Endothelial cell of umbilical vein (primary cell): ENCODE measurements at places on chromosomes 4 and X. TPM values are rescaled to one million over a fixed set of nuclear protein-coding genes. Genes with fewer than 3 reads are reported as not detected.

The SASH3 gene
- not detected in 2 replicates for total RNA-seq

The MAGEA12 gene
- not detected in 2 replicates for total RNA-seq

The SSX3 gene
- total RNA-seq: not detected in 2 replicates

The TKTL2 gene
- total RNA-seq: not detected in 2 replicates

The LUZP4 gene
- not detected in 2 replicates for total RNA-seq

The HDX gene
- total RNA-seq: 6.1 and 8.2 TPM in 2 replicates

DNA sequence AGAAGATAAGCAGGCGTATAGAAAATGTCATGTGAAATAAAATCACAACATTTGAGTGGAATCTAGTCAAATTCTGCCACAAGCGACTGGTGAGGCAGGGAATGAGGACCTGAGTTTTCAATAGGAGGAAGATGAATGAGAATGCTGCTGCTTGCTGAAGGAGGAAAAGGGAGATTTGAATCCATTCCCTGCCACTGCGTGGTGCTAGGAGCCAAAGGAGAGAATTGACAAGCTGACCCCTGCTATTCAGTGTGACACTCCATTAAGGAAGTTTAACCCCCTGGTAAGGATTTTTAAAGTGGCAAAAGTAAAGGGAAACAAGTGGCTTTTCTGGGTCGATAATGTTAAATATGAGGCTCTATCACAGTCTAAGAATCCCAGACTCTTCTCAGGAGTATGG lies 314.0 kb downstream of the NAF1 start:
- no peak for DNase-seq

- DNase-seq: no peak
These were observed 105.3 kb upstream of the SMIM10 start for GRCh38 chrX:134885336-134886001.

DNA sequence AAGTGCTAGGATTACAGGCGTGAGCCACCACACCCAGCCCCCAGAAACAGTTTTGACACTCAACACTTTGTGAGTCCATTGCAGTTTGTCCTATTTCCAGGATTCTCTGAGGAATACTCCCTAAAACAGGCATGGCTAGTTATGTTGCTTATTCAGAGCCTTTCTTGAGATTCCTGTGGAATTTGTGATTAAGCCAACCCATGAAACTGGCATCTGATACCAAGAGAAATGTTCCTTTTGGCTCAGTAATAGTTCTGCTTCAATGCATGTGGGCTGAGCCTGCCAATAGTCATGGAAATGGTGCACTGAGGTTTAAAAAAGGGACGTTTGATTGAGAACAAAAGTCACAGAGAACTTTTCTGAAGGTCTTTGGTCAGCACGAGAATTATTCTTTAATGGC lies 241.7 kb downstream of the PPP1R2C start:
- no peak for DNase-seq

DNA sequence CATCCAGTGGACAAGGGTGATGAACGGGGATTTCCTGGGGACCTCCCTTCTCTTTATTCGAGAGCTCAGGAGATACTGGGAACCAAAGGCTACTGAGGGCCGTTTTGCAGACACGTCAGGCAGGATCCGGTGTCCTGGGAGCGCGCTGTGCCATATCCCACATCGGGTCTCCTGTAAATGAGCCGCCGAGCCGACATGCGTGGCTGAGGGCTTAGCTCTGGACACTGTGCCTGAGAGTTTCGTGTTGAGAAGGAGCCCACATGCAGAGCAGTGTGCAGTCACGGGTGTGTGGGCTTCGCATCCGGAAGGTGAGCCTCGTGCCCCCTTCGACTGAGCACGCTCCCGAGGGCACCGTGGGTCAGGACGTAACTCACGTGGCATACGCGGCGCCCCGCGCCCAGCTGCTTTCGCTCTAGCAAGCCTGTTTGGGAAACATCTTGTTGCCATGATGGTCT lies 28.5 kb upstream of the HGFAC start:
- no peak for DNase-seq

GRCh38 chr4:79272126-79272525 lies 53.7 kb downstream of the NAA11 start:
- DNase-seq: no peak

DNA sequence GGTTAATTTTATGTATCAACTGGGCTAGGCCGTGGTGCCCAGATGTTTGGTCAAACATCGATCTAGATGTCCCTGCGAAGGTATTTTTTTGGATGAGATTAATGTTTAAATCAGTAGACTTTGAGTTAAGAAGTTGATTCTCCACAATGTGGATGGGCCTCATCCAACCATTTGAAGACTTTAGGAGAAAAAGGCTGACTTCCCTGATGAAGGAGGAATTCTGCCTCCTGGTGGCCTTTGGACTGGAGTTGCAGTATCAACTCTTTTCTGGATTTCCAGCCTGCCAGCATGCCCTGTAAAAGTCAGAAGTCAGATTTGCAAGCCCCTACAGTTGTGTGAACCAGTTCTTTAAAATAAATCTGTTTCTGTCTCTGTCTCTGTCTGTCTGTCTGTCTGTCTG lies 91.4 kb downstream of the STK32B start:
- peak; percentile 53 for DNase-seq

DNA sequence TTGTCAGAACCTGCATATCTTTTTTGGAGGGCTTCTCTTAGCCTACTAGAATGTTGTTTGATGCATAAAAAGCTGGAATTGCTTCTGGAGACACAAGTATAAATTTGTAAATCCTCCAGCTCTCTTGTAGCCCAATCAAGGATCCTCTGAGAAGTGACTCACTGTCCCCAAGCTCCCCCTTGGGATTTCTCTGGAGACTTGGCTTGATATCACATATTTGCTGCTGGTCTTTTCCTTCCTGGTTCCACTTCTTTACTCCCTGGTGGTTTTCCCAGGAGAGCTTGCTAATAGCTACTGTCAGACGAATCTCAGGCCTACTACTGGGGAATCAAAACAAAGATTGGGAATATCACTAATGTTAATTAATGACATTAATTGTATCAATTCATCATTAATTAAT lies 173.1 kb downstream of the STK32B start:
- no peak for DNase-seq

DNA sequence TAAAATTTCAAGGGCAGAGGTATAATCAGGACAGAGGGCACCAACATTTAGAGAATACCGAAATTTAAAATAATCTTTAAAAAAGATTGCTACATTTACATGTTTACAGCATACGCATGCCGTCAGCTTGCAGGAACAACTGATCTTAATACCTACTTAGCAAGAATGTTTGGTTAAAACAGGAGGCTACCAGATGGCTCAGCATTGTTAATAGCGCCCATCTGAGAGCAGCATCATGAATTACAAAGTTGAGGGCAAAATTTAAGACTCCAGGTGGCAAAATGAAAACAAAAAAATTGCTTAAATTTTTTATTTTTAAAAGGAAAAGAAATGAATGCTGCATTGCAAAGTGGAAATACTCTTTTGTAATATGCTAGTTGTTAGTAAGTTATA lies 241.3 kb downstream of the C4orf33 start:
- DNase-seq: no peak

GRCh38 chr4:139522457-139522856 lies 33.6 kb downstream of the SETD7 start:
- DNase-seq: no peak

DNA sequence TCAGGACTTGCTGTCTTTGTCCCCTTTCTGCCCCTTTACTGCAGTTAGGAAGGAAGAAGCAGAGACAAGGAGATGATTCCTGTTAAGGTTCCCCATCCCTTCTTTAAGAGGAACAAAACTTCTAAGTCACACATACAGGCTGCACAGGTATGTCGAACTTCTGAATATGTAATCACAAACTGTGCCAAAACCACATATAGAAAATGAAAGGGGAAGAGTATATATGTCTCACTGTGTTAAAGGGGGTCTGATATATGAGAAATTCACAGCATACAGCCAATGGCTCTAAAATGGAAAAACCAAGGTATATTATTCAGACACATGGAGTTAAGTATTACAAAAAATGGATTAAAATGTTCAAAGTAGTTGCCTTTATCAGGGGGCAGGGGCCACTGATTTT lies 11.7 kb downstream of the CFAP97 start:
- no peak for DNase-seq

DNA sequence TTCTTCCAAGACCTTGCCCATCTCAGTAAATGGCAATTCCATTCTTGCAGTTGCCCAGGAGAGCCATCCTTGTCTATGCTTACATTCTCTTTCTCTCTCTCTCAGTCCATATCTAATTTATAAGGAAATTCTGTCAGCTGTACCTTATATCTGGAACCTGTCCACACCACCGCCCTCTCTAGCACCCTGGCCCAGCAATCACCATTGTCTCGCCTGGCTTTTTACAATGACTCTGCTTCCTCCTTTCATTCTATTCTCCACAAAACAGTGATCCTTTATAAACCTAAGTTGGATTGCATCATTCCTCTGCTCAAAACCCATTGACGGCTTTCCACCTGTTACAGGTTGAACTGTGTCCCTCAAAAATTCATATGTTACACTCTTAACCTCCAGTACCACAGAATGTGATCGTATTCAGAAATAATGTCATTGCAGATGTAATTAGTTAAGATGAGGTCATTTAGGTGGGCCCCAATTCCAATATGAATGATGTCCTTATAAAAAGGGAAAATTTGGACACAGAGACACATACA lies 31.3 kb downstream of the APBB2 start:
- no peak for DNase-seq

GRCh38 chr4:53961351-53961750 lies 103.1 kb downstream of the CHIC2 start:
- DNase-seq: no peak

DNA sequence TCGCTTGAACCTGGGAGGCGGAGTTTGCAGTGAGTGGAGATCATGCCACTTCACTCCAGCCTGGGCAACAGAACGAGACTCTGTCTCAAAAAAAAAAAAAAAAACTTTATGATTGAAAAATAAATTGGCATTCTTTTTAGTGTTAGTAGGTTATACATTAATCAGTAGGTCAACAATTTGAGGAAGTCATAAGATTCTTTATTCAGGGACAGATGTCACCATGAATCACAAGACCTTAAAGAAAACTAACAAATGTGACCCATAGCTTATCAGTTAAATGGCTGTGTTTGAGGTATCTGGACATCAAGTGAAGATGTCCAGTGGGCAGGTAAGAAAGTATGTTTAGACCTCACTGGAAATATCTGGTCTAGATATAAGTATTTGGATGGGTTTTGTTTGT lies 9.3 kb upstream of the PRMT9 start:
- DNase-seq: no peak

- DNase-seq: peak; percentile 91
These were observed 167.2 kb downstream of the WDFY3 start for GRCh38 chr4:84799318-84799717.

DNA sequence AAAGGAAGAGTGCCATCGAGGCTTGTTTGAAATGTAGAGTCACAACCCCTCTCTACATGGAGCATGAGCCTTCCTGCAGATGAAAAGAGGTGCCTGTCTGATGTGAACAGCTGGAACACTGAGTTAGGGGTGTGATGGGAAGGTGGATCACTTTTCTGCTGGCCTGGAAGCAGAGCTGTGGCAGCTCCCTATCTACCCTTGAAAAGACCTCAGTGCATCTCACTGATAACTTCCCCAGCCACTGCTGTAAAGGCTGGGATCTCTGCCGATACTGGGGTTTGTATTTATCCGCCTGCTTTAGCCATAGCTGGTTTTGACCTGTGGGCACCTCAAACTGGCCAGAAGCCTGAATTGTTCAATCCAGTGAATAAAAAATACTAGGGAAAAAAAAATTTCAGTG lies 46.8 kb downstream of the HPGD start:
- no peak for DNase-seq

GRCh38 chrX:141924293-141924692 lies 20.6 kb downstream of the MAGEC1 start:
- no peak for DNase-seq

DNA sequence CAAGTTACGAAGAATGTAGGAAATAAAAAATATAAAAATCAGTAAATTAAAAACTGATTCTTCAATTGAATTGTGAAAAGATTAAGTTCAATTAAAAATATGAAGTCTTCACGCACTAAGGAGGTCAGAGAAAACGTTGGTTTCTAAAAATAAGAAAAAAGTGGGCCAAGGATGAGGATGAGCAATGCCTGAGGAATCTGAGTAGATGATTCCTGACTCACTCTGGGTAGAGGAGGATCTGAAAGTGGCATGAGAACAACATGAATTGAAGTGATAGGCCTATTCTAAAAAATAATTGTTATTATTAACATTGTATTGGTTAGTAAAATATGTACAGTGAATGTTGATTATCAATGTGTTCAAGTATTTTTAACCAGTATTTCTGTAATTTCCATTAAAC lies 444.2 kb downstream of the GRIA2 start:
- DNase-seq: no peak

DNA sequence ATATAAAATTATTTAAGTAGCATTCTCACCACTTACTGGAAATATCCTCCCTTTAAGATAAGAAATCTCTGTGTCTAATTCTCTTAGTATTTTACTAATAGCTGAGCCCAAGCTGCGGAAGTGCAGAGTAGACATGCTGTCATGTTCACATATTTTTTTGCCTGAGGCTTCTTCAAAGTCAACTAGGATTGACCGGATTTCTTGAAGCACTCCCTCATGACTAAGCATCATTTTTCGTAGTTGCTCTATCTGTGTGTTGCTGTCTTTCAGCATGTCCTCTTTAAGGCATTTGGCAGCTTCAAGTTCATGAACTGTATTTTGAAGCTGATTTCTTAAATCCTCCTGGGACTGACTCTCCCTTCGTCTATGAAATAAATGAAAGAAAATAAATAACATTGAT lies 36.9 kb downstream of the CCDC158 start:
- DNase-seq: no peak

DNA sequence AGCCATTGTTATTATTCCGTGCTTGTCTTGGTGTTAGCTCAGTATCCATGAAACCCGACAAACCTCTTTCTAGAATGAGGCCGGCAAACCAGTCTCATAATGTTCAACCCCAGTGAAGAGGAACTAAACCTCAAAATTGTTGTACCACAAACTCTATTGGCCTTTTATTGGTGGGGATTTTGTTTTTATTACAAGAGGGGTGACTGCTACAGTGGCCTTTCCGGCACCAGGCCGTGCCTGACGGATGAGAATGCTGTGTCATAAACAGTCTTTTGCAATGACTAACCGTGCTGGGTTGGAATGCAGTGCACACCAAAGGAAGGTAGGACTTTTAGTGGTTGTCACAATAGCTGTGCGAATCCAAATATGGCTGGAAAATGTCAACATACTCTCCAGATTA lies 60.8 kb downstream of the SHROOM2 start:
- peak; percentile 60 for DNase-seq

DNA sequence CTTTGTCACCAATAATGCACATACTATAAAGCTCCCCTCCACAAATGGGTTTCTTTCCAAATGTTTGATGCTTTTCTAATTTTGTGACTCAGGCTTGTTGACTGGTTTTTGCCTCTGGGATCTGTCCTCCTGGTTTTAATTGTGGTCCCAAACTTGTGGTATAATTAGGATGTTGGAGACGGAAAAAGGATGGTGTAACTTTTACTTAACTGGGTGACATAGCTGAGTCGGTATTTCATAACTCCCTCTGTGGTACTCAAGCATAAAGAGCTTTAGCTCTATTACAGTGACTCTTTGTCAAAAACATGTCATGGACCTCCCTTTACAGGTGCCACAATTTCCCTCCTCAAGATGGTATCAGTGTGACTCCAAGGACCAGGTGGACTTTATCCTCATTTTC lies 119.7 kb upstream of the RBPJ start:
- DNase-seq: no peak
